ENCODE measurements at places on chromosomes 7 and 10.

- DNase-seq, result no peak
These were observed 85.5 kb upstream of the OIT3 start for GRCh38 chr10:72808001-72808400.

DNA sequence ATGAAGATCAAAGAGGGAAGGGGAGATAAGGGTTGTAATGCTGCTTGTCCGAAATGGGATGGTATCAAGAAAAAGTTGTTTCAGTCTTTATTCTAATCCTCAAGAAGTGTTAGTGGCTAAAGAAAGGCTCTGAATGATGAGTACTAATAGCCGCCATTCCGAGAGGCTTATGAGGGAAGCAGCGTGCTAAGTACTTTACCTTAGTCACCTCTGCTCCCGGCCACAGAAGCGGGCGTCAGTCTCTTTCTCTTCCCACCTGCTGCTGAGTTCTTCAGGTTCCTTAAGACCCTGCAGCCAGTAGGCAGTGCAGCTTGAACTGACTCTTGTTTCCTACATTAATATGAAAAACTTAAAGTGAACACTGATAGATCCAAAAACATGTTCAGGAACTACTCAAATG is 73.1 kb downstream of the EEPD1 start:
- DNase-seq, result no peak

GRCh38 chr10:120979435-120980278 is 128.5 kb downstream of the WDR11 start:
- DNase-seq, result no peak

DNA sequence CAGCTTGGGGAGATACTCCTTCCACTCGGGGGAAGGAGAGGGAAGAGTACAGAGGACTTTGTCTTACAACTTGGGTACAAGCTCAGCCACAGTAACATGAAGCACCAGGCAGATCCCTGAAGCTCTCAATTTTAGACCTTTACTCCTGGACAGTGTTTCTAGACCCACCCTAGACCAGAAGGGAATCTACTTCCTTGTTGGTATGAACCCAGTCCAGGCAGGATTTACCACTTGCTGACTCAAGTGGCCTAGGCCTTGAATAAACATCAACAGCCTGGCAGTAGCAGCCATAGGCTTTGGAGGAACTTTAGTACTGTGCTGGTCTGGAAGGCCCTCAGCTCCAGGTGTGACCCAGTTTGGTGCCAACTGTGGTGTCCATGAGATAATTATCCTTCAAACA is 173.1 kb downstream of the ADRA2A start:
- DNase-seq, result no peak

DNA sequence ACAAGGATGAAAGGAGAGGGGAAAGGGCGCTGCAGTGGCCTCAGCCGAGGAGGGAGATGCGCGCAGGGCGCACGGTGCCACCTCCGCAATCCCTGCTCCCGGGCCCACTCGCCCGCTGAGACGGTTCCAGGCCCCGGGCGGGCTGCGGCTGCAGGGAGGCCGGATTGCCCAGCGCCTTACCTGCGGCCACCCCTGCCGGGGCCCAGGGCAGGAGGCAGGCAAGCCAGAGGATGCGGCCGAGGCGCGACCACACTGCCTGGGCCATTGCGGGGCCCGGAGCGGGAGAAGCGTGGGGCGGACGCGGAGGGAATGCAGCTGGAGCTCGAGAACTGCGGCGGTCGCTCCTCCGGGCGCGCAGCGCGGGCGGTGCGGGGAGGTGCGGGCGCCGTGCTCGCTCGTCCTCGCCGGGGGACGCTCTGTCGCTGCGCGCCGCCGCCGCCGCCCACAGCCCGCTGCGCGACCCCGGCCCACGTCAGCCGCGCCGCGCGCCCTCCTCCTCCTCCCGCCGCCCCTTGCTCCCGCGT is at the start of gene TMEM130:
TMEM130 (minus strand) TSS at position 418 of the 524 bp plus-strand sequence; CDS start at position 265, 153 bp downstream.
- no peak for DNase-seq

DNA sequence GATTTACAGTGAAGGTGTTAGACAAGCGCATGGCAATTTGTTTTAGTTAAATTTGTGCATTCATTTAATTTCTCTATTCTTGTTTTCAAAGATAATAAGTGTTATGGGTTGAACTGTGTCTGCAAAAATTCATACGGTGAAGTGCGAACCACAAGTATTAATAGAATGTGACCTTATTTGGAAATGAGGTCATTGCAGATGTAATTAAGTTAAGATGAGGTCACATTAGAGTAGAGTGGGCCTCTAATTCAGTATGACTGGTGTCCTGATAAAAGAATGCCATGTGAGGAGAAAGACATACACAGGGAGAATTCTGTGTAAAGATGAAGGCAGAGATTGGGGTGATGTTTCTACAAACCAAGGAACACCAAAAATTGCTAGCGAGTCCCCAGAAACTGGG is 158.8 kb upstream of the SEMA3E start:
- no peak for DNase-seq

DNA sequence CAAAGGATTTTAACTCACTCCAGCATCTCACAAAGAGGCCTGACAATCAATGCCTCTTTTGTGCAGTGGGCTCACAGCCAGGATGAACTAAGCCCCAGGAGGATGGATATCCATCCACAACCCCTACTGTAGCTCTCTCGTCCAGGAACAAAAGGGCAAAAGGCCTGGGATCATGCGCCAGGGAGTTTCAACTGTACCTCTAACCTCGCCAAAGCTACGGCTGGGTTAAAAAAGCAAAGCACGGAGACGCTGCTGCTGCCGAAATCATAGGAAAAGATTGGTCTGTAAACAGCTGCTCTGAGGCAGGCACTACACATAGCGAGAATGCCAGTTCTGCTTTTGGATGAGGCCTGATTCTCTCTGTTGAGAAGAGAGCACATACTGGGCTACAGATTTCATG is 32.1 kb downstream of the VSTM4 start:
- DNase-seq, result peak; percentile 52

DNA sequence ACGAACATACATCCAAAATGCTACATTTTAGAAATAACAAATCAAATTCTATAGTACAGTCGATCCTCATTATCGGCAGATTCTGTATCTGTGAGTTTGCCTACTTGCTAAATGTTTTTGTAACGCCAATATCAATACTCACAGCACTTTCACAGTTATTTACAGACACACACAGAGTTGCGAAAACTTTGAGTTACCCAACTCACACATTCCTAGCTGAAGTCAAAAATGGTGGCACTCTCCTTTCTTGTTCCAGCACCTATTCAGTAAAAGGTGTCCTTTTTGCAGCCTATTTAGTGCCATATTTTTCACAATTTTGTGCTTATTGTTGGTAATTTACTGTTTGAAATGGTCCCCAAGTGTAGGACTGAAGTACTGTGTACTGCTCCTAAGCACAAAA is 161.7 kb downstream of the AKR1D1 start:
- no peak for DNase-seq
